Amniotic stem cell (primary cell): ENCODE measurements at places on chromosomes 3 and 15.
A peak's percentile ranks its signal among the peaks of the same experiment; 100 is the strongest.

DNA sequence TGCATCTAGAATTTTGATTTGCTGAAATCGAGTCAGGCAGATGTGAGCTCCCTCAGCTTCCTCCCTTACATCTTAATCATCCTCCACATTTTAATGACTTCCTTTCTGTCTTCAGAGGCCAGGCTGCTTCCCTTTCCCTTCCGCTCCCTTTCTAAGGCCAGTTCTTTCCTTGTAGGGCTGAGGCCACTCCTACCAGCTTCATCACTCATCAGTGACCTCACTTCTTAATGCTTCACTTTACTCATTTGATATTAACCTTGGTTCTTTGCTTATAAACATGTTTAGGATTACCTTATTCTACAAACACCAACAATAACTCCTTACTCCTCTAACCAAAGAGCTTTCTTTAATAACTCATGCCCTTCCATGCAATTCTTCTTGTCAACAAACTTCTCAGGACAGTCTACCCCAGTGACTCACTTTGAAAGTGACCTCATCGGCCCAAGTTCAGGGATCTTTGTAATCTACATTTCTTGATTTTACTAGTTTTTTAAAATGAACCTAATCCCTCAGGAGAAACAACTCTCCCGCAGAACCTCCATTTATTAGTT, 23.9 kb downstream of the ILDR1 start:
- DNase-seq = no peak

- no peak for DNase-seq
Measured at GRCh38 chr3:191030929-191031328, 168.1 kb upstream of the OSTN start.

- no peak for DNase-seq
Measured at GRCh38 chr3:56633602-56634535, 49.2 kb downstream of the TASOR start.

DNA sequence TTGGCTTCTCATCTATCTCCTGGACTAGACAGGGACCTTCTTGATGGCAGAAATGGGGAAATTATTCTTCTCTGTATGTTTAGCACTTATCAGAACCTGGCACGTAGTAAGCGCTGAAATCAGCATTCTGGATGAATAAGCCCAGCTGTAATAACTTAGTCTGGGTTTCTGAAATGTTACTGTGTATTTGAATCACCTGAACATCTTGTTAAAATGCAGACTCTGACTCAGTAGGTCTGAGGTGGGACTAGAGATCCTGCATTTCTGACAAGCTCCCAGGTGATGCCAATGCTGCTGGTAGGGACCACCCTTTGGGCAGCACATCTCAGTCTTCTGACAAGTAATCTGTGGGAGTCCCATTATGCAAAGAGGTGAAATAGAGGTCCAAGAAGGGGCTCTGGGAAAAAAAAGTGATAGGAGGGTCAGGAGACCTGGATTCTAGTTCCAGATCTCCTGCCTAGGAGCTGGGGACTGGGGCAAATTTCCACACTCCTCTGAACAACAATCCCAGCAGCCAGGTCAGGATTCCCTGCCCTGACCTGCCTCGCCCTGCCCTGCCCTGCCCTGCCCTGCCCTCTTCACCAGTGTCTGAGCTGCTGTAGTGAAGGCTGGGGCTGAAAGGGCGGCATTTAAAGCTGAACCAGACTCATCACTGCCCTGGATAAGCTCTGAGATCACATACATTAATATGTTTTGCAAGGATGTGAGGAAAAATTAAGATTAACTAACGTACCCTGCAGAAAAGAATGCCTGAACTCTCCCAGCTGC, 17.2 kb upstream of the SLC6A11 start:
- no peak for DNase-seq

DNA sequence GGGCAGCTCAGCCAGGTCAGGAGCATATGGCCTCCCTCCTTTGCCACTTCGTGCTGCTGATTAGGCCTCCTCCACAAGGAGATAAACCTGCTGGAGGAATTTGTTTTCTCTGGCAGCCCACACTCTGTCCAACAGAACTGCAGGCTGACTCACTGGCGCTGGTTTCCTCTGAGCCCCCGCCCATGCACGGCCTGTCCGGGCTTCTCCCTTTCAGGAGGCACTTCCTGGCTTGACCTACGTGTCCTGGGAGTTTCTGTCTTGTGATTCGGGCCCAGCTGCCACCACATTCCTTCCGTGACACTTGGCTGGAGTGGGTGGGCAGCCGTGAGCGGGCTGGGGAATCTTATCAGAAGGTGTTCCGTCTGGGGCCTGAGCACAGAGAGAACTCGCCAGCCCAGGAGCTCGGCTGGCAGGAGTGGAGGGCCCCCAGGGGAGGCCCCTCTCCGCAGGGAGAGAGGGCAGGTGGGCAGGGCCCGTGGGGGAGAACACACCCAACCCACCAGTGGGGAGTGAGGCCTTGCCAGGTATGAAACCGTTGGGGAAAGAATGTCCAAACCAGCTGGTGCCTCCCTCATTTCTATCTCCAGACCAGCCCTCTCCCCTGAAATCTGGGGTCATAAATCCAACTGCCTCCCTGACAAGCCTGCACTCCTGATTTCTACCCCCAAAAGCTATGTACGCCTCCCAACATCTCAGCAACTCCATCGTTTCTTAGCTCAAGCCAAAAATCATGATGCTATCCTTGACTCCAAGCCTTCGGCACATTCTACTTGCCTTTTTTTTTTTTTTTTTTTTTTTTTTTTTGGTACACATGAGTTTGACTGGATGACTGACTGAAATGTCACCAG, 110.6 kb upstream of the MEF2A start:
- DNase-seq = peak; percentile 86

DNA sequence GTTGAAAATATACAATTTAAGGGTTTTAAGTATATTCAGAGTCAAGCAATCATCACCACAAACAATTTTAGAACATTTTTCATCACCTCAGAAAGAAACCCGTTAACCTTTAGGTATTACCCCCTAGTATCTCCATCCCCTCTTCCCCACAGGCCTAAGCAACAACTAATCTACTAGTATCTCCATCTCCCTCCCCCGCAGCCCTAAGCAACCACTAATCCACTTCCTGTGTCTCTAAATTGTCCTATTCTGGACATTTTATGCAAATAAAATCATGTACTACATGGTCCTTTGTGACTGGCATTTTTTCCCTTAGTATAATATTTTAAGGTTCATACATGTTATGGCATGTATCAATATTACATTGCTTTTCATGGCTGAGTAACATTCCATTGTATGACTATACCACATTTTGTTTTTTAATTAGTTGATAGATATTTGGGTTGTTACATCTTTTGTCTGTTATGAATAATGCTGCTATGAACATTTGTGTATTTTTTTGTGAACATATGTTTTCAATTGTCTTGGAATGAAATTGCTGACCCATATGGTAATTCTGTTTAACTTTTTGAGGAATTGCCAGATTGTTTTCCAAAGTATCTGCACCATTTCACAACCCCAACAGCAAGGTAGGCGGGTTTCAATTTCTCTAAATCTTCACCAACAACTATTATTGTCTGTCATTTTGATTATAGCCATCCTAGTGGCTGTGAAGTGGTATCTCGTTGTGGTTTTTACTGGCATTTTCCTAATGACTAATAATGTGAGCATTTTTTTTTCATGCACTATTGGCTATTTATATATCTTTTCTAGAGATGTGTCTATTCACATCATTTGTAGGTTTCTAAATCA, 215.6 kb upstream of the CD96 start:
- DNase-seq = no peak

DNA sequence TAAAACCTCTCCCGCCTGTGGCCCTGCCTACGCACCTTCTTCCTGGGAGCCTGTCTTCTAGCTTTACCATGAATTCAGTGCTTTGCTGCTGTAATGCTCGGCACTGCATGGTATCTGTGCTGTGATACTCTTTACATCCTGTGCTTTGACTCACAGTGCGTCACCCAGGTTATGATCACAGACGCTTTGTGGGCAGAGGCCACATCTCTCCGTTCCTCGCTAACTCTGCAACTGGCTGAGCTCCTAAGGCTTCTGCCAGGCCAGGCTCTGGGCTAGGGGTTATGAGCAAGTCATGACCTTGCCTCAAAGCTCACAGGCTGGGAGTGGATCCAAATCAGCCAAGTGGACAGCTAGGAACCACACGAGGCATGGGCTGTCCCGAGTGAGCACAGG, 23.2 kb downstream of the SPTBN5 start:
- DNase-seq = no peak

DNA sequence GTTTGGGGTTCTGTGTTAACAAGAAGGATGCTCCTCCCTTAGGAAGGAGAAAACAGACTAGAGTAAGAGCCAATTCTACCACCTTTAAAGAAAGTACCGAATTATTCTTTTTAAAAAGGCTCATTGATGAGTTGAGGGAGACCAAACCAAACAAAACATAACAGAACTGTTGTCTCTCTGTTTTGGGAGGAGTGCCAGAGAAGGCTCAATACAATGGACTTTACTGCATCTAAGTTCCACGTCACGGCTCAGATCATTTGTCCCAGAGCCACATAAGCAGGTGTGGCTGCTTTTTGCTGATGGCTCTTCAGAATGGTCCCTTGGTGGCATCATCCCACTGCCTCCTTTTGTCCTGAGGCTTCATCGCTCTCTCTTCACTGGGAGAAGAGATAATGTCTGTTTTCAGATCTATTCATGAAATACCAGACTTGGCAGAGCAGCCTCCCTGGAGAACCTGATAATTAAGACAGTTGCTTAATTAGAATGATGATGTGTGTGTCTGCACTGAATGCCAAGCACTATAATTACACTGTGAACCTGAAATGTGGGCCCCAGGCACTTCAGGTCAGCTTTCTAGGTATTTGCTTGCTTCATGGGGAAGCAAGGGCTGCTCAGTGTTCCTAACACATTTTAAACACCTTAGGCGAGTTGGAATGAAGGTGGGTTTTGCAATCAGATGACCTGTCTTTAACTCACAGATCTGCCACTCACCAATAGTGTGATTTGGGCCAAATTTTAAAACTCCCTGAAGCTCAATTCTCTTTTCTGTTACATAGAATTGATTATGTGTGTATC, 335.2 kb upstream of the MCTP2 start:
- DNase-seq = no peak
